ENCODE measurements at places on chromosomes 2 and 18.
A peak's percentile ranks its signal among the peaks of the same experiment; 100 is the strongest.

DNA sequence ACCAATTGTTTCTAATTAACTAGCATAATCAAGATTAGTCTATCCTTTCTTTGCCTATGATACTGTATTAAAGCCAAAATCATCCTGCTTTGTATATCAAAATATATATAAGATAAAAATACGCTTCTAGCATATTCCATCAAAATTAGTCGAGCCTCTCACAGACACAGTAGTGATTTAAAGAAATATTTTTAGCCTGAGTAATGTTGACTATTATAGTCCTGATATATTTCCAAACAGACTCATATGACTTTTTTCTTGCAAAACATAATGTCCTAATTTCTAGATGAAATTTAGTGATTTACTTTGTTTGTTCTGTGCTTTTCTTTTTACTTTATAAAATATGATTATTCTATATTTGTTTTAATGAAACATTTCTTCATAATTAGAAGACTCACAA lies 30.9 kb downstream of the FAP start:
- ATAC-seq = no peak

DNA sequence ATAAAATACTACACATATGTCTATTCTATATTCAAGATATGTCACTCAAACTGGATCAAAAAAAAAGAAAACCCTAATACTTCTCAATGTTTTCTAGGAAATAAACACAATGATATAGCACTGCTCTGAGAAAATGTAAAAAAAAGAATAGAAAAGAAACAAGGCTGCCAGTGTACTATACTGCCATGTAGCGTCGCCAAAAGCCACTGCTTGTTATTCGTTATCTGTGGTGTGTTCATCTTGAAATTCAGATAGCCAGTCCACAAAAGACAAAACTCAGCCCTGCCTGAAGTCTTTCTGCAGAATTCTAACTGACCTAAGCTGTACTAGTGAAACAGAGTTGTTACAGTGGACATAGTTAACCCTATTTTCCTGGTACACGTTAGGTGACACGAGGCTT lies 12.2 kb upstream of the YPEL5 start:
- ATAC-seq = no peak

DNA sequence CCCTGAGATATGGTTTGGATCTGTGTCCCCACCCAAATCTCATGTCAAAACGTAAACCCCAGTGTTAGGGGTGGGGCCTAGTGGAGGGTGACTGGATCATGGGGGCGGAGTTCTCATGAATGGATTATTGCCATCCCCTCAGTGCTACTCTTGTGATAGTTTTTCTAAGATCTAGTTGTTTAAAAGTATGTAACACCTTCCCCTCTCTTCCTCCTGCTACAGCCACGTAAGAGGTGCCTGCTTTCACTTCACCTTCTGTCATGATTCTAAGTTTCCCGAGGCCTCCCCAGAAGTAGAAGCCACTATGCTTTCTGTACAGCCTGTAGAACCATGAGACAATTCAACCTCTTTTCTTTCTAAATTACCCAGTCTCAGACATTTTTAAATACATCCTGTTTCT lies 16.9 kb downstream of the PUM2 start:
- no peak for ATAC-seq

- ATAC-seq = no peak
Observed at GRCh38 chr2:95320986-95321767, 24.0 kb downstream of the KCNIP3 start.

DNA sequence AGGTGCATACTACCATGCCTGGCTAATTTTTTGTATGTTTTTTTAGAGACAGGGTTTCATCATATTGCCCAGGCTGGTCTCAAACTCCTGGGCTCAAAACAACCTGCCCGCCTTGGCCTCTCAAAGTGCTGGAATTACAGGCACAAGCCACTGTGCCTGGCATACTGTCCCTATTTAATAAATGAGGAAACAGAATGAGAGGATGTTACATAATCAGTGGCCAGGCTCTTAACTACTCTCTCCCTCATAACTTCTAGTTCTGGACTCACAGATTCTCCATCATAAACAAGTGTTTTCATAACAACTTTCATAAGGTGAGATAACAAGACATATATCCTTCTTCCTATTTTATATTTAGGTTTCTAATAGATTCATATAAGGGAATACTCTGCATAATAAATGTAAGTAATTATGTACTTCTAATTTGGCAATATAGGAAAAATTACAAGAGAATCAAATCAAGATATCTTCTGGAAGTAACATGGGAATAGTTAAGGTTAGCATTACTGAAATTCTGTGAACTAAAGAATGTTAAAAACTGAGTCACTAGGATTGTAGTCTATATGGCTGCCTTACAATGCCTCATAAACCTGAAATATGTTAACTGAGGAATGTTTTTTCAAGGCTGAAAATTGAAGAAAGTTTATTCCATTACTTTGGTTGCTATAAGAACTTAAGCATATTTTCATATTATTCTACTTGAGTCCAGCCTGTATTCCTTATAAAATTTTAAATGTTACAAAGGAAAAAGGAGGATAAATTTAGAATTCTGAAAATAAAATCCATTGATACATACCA lies 71.3 kb downstream of the SLC25A12 start:
- no peak for ATAC-seq

- peak; percentile 80 for ATAC-seq
Observed at GRCh38 chr18:55421615-55422419, 166.2 kb downstream of the TCF4 start.

- no peak for ATAC-seq
Observed at GRCh38 chr2:30639836-30640235, 167.4 kb downstream of the CAPN13 start.

DNA sequence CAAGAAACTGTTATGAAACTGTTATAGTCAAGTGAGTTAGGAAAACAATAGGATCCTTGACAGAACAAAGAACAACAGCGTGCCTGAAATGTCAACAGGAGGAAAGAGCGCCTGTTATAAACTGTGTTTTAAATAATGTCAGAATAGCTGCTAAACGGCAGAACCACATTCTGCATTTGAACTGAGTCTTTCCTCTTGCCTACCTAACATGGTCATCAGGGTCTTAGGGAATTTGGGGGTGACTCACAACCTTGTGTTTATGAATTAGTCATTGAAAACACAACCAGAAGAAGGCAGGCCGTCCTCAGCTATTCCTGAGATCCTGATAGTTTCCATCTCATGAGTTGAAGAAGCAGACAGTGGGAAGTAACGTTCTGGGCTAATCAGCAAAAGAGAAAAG lies 222.0 kb upstream of the FN1 start:
- ATAC-seq = no peak

GRCh38 chr2:52414561-52415295 lies 1352.9 kb upstream of the CHAC2 start:
- ATAC-seq = no peak

- no peak for ATAC-seq
Observed at GRCh38 chr2:30481323-30481800, 34.3 kb downstream of the LCLAT1 start.

DNA sequence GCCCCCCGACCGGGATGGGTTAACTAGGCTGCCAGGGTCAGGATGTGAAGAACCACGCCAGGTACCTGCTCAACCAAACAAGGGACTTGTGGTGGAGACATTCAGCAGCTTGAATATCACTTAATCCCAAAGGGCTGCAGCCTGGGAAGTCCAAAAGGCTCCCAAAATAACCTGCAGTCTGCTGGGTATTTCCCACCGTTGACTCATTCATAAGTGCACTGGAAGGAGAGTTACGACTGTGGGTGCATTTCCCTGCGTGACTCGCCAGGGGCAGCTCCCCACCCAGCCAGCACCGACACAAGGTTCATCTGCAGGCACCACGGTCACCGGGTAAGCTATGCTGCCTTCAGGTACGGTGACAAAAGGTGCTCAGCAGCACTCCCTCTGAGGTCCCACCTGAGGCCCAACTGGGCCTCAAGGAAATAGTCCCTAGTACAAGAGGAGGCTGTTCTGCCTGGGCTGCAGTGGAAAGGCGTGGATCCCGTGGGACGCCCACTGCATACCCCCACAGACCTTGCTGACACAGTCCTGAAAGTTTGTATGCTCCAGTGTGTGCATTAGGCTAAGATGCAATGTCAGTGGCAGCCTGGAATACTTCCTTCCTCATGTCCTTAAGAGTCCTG lies 86.5 kb downstream of the UXS1 start:
- ATAC-seq = no peak

DNA sequence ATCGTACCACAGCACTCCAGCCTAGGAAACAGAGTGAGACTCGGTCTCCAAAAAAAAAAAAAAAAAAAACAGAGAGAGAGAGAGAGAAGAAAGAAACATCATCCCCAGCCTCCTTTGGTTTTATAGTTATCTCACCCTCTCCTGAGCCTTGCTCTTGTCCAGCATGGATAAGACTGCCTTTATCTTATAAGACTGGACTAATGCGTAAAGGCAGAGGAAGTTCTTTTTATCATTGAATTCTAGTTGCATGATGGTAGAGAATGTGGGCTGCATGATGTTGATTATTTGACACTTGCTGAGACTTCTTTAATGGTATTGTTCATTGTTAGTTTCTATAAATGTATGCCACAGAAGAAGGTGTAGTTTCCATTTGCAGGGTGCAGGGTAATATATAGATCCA lies 124.4 kb downstream of the ZBTB7C start:
- no peak for ATAC-seq

- no peak for ATAC-seq
Observed at GRCh38 chr18:2642771-2643170, 12.8 kb upstream of the SMCHD1 start.

GRCh38 chr2:196473617-196474016 lies 165.9 kb upstream of the CCDC150 start:
- no peak for ATAC-seq

GRCh38 chr2:28661589-28662001 lies 90.0 kb upstream of the PPP1CB start:
- ATAC-seq = peak; percentile 19

DNA sequence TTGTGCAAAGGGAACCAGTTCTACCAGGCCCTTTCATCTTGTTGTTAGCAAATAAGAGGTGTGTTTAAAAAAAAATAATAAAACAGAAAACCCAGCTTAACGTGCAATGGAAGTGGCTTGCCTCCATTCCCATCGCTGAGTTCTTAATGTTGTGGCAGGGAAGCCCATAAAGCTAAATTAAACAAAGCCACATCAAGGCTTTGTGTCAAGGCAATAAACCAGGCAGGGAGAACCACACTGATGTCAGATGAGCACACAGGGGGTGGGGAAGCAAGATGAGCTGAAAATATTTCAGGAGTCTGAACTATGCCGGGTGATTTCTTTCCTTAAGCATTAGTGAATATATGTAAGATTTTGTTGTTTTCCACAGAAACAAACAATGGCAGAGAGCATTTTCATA lies 73.5 kb downstream of the PHLPP1 start:
- ATAC-seq = no peak

DNA sequence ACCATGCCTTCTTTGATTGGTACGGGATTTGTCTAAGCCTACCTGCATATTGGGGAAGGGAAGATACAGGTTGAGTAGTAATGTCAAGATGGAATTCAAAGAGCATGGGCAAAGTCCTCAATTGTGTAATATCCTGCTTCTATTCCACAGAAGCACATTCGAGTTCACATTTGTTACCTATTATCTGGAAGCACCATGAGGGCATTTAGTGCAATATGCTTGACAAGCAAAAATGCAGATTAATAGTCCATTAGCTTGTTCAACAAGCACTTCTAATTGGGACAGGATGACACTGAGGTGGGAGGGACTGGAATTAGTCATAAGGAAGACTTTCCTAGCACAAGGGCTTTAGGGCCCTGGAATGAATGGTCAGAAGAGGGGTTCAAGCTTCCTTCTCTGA lies 40.5 kb downstream of the MYO5B start:
- ATAC-seq = peak; percentile 42

DNA sequence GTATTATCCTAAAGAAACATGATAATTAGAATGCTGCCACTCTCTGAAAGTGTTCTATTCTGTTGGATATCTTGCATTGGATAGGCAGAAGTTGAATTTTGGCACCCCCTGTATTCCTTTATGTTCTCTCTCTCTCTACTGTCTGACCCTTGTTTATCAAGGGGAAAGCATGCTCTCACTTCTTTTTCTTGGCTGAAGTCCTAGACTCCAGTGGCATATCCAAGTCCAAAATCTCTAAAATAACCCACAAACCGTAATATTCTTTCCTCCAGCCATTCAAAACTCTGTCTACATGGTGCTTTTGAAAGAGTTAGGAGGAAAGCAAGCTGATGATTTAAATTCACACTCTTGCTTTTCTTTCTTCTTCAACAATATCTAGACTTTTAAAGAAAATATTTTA lies 669.7 kb downstream of the TDRD15 start:
- ATAC-seq = no peak

GRCh38 chr18:25231327-25231691 lies 120.7 kb downstream of the ZNF521 start:
- no peak for ATAC-seq

DNA sequence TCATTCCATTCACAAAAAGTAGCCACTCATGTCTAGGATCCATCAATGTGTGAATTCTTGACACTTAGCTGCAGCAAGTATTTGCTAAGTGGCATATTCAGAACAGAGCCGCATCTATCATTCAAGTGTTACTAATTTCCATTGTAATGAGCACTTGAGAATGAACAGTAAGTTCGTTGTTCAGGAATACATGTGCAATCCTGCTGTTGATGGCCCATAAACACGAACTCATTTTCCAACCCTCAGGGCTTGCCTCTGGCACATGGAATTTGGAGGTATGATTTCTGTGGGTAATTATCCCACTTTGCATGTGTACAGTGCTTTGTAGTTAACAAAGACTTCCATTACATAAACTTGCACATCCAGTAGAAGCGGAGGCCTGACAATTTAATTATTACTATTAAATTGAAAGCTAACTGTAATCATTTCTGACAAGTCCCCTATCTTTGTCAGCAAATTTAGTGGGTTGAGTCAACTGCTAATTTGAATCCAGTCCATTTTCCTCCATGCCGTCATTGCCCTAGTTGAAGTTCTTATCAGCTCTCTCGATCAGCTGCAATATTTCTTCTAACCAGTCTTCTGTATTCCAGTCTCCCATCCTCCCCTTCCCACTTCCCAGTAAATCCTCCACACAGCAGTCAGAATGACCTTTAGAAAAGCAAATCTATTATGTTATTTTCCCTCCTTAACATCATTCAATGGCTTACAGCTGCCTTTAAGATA lies 116.0 kb upstream of the AQP4 start:
- no peak for ATAC-seq
